Large intestine (tissue), 12 donors: ENCODE measurements at places on chromosomes 12 and 14.
A peak's percentile ranks its signal among the peaks of the same experiment; 100 is the strongest.

DNA sequence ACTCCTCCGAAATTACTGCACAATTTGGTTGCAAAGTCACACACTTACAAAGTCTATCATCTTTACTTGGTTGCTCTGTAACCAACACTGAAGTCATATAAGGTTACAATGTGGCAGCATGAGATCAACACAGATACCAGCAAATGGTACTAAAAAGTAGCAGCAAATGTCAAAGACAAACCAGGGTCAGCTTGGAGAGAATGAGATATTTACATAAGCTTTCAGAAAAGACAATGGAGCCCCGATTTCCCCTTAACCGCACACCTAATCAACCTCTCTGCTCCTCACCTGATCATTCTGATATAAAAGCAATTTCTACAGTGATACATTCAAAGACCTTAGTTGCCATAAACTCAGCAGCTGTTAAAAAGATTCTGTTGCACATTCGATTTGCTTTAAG lies 76.4 kb upstream of the FOXN3 start:
- DNase-seq: no peak

DNA sequence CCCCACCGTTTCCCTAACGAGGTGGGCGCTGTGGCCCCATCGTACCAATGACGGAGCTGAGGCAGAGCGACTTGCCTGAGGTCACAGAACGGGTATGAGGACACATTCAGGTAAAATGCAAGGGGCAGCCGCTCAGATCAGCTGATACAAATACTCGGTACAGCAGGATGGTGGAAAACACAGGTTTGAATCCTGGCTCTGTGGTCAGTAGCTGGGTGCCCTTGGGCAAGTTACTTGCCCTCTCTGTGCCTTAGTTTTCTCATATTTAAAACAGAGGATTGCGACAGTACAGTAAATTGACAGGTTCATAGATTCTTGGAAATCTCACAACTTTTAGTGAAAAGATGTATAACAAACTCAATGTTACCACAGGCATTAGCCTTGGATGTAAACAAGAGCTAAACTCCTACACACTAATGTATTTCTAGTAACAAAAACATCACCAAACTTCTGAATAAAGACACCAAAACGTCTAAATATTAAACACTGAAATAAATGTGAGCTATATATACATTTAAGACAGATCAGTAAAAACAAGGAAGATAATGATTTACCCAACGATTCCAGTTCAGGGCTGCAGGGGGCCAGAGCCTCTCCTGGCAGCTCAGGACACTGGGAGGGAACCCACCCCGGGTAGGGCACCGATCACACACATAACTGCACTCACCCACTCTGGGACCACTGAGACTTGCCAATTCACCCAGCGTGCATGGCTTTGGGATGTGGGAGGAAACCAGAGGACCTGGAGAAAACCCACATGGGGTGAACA lies 128.4 kb downstream of the RBM19 start:
- no peak for DNase-seq

GRCh38 chr14:100889641-100890040 lies 13.9 kb downstream of the RTL1 start:
- DNase-seq: no peak

GRCh38 chr12:84117190-84117589 lies 795.4 kb downstream of the SLC6A15 start:
- no peak for DNase-seq

DNA sequence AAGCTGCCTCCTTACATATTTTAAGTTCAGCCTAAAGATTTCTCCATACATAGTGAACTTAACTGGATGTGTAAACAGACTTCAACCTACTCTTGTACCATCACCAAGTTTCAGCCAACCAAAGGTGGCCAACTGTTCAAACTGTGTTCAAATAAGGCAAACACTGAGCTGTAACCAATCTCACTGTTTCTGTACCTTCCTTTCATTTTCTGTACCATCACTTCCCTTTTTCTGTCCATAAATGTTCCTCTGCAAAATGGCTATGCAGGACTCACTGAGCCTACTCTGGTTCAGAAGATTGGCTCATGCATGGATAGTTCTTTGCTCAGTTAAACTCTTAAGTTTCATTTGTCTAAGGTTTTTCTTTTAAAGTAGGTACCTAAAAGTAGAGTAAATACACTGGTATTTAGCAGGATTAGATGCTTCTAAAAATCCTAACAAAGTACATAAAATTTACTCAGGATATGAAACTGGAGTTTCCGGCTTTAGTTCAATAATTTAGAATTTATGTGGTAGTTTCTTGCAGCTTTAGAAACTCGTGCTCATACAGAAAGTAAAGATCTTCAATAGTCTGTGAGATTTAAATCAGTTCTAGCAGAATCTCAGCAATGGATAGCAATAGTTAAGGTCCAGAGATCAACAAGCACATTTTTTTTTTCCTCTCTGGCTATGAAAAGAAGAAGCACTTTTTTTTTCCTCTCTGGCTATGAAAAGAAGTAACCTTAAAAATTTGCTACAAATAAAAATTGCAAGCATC lies 282.0 kb upstream of the PPFIA2 start:
- no peak for DNase-seq

GRCh38 chr12:89345830-89346740 lies 6.2 kb downstream of the DUSP6 start:
- peak; percentile 66 for DNase-seq

GRCh38 chr14:21539189-21539940 lies 13.2 kb upstream of the SALL2 start:
- DNase-seq: no peak

DNA sequence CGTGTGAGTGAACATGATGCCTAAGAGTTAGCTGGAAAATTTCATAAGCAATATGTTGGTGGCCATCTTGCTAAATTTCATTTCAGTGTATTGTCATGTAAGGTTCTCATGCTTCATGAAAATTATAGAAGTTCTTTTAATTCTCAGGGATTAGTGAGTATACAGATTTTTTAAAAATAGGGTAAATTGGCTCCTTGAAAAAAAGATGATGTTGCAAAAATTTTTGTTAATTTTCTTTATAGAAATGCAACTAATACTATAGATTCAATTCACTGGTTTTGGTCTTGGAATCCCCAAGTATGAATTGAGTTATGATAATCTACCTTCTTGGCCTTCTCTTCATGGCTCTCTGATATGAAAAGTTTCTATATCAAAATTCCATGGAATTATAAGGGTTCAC lies 75.4 kb downstream of the NTN4 start:
- no peak for DNase-seq

- no peak for DNase-seq
Measured at GRCh38 chr14:104429291-104429861, 150.2 kb upstream of the C14orf180 start.

DNA sequence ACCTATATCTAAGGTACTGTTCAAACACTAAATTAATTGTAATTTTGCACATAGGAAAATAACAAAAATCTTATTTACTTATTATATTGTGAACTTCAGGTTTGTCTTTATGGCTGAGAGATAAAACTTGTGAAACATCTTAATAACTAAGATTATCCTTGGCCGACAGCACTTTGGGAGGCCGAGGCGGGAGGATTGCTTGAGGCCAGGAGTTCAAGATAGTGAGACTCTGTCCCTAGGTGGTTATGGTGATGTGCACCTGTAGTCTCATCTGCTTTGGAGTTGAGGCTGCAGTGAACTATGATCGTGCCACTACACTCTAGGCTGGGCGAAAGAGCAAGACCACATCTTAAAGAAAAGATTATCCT lies 22.6 kb downstream of the DIP2B start:
- no peak for DNase-seq

- DNase-seq: no peak
Measured at GRCh38 chr14:85520581-85520980, 9.4 kb upstream of the FLRT2 start.

- DNase-seq: no peak
Measured at GRCh38 chr14:20412411-20412810, 890 bp downstream of the TEP1 start.

DNA sequence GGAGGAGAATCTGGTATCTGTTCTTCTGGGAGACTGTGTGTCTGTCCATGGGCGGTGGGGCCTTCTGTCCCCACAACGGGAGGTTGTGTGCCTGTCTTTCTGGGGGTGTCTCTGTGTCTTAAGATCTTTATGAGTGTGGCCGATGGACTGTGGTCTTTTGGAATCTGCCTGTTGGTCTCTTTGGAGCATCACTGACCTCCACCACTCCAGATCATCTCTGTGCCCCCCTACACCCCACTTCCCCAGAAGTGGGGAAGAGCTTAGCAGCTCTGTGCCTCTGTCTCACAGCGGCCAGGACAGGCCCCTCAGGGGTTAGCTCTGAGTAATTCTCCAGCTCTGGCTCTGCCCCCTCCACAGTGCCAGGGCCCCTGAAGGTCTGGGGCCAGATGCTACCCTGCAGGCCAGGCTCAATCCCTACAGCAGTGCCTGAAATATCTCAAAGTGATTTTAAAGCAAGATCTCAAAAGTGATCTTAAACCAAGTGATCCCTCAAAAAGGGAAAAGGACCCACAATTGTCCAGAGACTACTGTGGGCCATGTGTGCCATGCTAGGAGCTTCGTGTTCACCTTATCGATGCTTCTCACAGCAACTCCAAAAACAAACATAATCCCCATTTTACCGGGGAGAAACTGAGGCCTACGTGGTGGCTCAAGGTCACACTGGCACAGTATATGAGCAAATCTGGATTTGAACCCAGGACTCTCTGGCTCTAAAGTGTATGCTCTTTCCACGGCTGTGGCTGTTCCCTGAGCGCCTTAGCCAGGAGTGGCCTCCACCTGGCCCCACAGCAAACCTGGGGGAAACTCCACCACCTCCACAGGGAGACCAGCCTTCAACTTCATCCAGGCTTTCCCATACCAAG lies 26.0 kb upstream of the KRT78 start:
- DNase-seq: no peak

GRCh38 chr12:54535474-54535873 lies 13.9 kb upstream of the PDE1B start:
- DNase-seq: no peak

DNA sequence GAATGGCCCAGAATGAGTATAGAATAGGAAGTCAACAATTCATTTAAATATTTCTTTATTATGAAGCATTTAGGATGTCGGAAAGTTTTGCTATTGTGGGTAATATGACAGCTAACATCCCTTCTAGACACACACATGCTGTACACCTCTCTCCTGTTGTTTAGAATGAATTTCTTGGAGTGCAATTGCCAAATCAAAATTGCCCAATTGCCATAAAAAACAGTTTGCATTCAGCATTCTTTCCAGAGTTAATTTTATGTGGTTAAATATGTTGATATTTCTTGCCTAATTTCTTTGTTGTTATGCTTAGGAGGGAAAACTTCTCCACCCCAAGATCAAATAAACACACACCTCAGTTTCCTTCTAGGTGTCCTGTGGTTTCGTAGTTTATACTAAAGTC lies 16.9 kb upstream of the SMCO2 start:
- no peak for DNase-seq

- DNase-seq: peak; percentile 75
Measured at GRCh38 chr14:104689109-104689880, at the start of gene INF2. TSS of gene INF2 (plus strand) at chr14:104689618. CDS start at chr14:104701366, 11,748 bp downstream.

- DNase-seq: no peak
Measured at GRCh38 chr14:84262932-84263331, 1267.0 kb upstream of the FLRT2 start.

- no peak for DNase-seq
Measured at GRCh38 chr12:108090107-108090899, 38.8 kb upstream of the WSCD2 start.

DNA sequence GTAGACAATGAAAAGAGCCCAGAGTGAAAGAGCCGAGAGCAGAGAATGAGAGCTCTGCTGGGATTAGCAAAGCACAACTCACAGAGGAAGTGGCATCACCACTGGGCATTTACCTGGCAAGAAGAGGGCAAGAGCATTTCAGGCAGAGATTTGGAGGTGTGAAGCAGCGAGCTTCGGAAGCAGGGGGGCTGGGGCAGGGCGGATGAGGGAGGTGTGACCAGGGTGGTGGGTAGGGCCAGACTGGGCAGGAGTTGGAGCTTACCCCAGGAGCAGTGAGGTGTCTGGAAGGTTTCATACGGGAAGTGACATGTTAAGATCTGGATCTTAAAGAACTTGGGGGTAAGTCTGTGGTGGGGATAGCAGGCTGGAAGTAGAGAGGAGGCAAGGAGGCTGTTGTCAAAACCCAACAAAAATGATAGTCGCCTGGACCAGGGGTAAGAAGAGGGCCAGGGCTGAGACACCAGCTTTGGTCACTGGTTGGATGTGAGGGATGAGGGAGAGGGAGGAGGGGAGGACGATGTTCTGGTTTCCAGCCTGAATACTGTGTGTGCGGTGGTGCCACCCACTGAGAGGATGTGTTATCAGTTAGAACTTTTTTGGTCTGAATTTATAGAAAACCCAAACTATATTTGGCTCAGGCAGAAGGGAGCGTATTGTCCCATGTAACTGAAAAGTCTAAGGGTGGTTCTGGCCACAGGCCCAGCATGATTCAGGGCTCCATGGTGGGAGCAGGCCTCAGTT lies 5.2 kb downstream of the SMIM41 start:
- no peak for DNase-seq

DNA sequence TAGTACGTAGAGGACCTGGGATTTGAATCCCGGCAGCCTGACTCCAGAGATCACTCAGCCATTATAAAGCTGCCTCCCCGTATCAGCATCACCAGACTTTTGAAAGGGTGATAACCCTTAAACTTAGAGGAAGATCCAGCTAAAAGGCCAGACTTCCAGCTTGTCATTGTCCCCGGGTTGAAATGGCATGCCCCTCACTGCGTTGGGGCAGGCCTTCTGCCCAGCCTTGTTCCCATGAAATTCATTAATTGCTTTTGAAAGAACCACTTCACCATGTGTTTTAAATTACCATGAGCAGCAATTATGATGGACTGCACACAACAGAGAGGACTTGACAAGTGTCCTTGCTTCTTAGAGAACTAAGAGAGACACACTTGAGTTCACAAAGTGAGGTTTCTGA lies 269.6 kb upstream of the CRY1 start:
- DNase-seq: no peak

DNA sequence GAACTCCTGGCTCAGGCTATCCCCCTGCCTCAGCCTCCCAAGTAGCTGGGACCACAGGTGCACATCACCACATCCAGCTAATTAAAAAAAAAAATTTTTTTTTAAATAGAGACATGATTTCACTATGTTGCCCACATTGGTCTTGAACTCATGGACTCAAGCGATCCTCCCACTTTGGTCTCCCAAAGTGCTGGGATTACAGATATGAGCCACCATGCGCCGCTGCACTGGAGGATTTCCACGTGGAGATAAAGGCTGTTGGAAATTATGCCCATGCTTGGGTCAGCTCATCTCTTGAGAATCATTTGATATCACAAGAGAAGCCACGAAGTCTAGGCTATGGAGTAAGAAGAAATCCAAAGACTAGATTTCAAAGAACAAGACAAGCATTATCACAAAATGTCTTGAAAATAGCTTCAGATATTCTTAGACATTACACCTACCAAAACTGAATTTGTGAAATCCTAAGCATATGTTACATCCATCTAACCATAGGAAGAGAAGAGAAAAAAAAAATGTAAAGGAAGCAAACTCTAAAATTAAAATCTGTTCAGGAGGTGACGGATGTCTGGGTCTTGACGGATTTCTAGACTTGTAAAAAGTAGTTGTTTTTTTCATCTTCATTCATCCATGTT lies 99.1 kb downstream of the PTPN11 start:
- no peak for DNase-seq

- peak; percentile 65 for DNase-seq
Measured at GRCh38 chr12:117968826-117969659, at the start of gene KSR2. TSS of gene KSR2 (minus strand) at chr12:117968990. CDS start at chr12:117968255, 735 bp downstream.
